Stimulated activated CD8-positive, alpha-beta memory T cell treated with anti-CD3 and anti-CD28 coated beads, Interleukin-15, amount 100 ng/mL, for 1 hour (primary cell): ENCODE measurements at places on chromosomes 2 and 18.

DNA sequence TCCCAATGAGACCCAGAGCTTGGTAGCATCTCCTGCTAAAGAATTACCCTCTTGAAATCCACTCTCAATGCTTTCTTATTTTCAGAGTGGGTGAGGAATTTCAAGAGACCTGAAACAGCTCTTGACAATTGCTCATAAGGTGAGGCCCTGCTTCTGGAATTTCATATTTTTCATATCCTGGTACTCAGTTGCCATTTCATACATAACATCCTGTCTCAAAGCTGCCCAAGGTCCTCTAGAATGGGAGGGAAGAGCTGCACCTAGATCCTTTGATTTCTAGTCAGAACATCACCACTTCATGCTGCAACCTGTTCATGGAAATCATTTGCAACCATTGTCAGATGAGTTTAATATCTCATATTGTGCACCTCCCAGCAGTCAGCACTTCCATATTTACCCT lies 404.8 kb upstream of the GALNT5 start:
- DNase-seq: no peak

GRCh38 chr2:54438271-54438670 lies 17.9 kb upstream of the SPTBN1 start:
- no peak for DNase-seq

GRCh38 chr2:210027608-210028007 lies 25.2 kb downstream of the RPE start:
- DNase-seq: no peak

GRCh38 chr18:51211552-51211951 lies 14.1 kb upstream of the MEX3C start:
- no peak for DNase-seq

GRCh38 chr2:94880507-94880906 lies 9.3 kb downstream of the TEKT4 start:
- DNase-seq: no peak

- no peak for DNase-seq
Measured at GRCh38 chr2:28400419-28400818, 7.8 kb downstream of the FOSL2 start.

GRCh38 chr2:195468771-195469170 lies 188.3 kb upstream of the SLC39A10 start:
- no peak for DNase-seq

GRCh38 chr2:112165296-112165695 lies 27.1 kb downstream of the FBLN7 start:
- no peak for DNase-seq

GRCh38 chr2:126658319-126658904 lies 2.5 kb downstream of the GYPC start:
- DNase-seq: no peak

- no peak for DNase-seq
Measured at GRCh38 chr2:44033947-44034346, 38.2 kb upstream of the LRPPRC start.

DNA sequence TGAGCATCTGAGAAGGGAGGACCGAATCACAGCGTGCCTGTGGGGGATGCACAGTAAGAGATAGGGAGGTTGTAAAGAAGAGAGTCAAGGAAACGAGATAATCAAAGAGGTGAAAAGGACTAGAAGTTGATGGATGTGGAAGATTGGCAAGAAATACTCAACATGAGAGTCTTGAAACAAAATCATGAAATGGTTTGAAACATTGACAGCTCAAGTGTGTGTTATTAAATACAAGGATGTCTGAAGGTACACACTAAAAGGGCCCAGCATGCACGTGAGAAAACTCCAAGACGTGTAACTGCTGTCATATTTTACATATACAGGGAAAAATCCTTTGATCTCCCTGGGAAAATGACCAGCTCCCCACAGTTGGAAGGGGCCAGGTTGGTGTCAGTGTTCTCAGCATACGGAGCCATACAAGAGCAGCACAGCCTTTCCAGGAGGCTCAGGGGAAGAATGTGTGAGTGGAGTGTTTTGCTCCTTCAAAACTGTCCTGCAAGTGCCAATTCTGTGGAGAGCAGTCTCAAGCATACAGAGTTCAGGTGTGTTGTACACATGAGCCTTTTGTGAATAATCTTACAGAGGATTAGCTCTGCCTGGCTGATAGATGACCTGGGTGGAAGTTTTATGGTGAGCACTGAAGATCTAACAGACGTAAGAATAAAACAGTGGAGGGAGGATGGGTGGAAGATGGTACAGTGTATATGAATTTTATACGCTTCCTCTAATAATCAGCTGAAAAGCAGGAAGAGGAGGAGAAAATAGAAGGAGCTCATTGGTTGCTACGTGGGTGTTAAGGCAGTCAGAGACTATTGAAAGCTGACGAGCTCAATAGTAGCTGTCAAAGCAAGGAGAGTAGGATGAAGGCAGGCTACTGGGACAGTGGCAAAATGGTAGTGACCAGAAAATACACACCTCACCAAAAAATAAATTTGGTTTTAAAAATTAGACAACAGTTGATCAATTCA lies 126.8 kb downstream of the ATP9B start:
- no peak for DNase-seq

GRCh38 chr2:32159678-32160077 lies 6.0 kb upstream of the SLC30A6 start:
- no peak for DNase-seq

DNA sequence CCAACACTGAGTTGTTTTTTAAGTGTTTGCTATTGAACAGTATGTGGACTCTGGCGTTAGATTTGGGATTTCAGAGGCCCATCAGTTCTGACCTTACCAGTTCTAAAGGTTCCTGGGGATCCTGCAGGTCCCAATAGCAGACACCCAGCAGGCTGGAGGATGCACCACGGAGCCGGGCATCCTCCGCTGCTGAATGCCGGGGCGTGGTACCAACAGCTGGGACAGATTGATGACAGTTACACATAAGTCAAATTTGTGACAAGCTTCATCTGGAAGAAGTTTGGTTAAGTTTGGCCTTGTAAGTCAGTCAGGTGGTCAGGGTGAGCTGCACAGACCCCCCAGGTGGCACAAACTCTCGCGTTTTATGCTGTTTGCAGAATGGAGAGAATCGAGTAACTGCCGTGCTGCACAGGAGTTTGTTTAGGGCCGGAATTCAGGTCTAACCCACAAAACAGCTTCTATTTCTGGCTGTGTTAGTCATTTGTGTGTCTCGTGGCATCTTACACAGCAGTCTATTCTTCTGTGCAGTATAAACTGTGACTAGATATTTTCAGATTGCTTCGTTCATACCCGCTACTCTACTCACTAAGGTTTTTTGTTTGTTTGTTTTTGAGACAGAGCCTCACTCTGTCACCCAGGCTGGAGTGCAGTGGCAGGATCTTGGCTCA lies 19.2 kb downstream of the CTDP1 start:
- DNase-seq: no peak

- no peak for DNase-seq
Measured at GRCh38 chr2:105118960-105119359, 81.1 kb downstream of the MRPS9 start.

DNA sequence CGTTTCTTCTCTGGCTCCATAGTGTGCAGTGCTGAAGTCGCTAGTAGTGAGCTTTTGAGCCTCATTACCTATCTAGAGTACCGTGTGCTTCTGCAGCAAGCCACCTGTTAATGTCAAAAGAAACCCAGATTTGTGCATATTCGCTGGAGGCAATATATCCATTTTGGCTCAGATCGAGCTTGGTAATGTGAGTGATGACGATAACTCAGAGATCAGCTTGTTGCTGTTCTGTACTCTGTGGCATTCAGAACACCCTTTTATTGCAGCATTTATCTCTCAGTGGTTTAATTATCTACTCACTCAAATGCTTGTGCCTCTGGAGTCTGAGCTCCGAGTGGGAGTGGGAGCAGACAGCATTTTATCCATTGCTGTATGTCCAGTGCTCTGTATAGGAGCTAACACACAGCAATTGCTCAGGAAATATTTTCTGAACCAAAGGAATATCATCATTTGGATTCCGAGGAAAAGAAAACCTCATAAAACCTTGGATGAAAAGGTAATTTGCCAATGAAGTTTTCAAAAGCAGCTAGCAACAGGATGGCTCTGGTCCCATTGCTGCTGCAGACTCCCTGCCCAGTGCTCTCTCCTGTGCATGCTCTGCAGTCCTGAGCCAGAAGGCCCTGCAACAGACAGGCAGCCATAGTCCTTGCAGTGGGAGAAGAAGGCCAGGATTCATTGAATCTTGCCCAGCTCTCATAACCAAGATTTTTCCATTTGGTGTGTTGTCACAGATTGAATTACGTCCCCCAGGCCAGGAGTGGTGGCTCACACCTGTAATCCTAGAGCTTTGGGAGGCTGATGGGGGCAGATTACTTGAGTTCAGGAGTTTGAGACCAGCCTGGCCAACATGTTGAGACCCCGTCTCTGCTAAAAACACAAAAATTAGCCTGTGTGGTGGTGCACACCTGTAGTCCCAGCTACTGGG lies 183.8 kb downstream of the MYCN start:
- DNase-seq: no peak

DNA sequence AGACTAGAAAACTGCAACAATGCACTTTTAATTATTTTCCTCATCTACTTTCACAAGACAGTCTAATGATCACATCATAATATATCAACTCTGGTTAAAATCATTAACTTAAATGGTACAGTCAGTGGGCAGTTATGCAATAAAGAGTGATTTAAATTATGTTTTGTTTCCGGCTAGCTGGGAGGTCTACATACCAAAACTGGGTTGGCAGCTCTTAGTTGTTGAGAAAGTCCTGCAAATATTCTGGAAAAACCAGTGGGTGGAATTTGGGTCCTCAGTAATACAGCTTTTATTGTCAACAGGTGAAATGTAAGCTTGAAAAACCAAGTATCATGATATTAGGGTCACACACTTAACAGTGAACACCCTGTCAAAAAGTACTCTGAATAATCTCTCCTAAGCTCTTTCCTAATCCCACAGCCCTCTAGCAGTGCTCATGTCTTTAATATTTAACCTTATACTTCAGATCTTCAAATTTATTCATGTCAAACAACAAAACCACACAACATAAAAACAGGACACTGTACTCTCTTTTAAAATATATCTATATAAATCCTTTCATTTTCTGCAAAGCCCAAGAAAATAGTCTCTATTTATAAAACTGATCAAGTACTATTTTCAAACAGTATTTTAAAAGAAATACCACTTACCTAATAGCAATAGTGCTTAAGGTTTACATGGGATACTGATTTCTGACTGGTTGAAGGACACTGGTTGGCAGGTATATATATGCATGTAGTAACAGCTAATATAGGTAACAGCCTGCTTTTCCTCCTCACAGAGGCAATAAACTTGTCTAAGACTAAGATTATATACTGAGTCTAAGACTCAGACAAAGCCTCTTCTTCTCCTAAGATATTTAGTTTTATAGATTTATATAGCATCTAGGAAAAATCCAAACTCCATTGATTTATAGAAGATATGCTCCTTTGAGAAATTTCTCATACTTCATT lies 103.8 kb downstream of the GAREM1 start:
- DNase-seq: no peak

GRCh38 chr18:77250501-77250925 lies 865 bp downstream of the GALR1 start:
- DNase-seq: no peak

- no peak for DNase-seq
Measured at GRCh38 chr2:2656115-2657011, 325.3 kb upstream of the MYT1L start.

GRCh38 chr2:238418196-238418998 lies 8.3 kb upstream of the ASB1 start:
- DNase-seq: no peak

DNA sequence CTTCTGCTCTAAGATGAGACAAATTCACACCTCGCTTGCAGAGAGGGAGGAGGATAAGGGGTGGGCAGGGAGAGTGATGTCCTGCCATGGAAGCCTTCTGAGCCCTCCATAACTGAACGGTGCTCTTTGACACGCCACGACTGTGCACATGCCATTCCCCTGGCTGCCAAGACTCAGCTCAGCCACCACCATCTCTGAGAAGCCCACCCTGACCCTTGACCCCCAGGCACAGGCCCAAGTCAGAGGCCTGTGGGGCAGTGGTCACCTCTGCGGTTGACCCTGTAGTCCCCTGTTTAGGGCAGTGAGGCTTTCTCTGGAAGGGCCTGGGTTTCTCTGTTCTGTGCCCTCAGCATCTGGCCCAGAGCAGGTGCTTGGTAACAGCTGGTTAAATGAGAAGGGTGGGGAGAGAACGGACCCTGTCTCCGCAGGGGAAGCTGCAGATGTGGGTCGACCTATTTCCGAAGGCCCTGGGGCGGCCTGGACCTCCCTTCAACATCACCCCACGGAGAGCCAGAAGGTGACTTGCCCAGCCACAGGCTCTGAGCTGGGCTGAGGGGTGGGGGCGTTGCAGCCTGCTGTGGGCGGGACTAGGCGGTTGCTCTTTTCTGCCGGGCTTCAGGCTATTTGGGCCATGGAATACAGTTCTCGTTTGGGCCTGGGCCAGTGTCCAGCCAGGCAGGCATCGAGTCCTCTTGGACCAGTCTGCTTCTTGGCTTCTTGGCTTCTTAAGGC lies 215.1 kb downstream of the DYSF start:
- DNase-seq: no peak

DNA sequence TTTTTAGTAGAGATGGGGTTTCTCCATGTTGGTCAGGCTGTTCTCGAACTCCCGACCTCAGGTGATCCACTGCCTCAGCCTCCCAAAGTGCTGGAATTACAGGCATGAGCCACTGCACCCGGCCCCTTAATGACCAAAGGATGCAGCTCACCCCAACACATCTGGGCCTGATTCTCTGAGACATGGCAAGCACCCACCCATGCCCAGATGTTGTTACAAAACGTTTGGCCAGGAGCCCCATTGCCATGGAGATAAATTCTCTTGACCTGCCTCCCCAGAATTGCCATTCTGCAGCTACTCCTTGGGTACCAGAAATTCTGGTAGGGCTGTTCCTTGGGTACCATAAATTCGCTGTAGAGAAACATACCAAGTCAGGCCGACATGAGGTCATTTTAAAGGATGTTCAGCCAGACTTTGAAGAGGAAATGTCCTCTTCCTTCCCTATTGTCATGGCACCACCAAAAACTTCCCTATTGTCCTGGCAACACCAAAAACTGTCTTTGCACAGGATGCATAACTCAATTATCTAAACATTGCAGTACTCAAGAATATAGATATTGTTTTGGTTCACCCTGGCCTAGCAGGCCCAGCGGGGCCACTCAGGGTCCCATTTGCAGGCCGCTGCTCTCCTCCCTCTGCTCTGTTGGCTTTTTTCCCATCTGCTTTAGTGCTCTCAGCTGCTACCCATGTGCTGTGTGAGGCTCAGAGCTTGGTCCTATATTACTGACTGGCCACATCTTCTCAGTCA lies 160.9 kb upstream of the TTC39C start:
- DNase-seq: no peak

DNA sequence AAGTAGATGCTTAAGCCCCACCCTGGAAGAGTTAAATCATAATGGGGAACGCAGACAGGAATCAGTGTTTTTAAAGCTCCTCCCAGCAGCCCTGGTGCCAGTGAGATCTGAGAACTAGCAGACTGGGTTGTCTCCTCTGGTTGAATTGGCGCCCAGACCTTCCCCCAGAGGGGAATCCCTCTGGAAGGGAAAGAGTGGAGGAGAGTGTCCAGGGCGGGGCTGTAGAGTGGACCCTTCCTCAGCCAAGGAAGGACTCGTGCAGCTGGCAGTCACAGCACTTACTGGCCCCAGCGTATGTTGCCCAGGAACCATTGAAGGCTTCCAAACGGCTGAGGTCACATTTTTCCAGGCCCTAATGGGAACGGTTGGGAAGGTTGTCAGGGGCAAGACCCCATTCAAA lies 62.5 kb downstream of the TGOLN2 start:
- DNase-seq: no peak

GRCh38 chr18:13641551-13642439 lies 84.6 kb downstream of the FAM210A start:
- no peak for DNase-seq

- no peak for DNase-seq
Measured at GRCh38 chr2:61660511-61661388, 122.6 kb upstream of the XPO1 start.
